Substantia nigra (tissue), 51 donors: ENCODE measurements at places on chromosomes 7 and 10.

DNA sequence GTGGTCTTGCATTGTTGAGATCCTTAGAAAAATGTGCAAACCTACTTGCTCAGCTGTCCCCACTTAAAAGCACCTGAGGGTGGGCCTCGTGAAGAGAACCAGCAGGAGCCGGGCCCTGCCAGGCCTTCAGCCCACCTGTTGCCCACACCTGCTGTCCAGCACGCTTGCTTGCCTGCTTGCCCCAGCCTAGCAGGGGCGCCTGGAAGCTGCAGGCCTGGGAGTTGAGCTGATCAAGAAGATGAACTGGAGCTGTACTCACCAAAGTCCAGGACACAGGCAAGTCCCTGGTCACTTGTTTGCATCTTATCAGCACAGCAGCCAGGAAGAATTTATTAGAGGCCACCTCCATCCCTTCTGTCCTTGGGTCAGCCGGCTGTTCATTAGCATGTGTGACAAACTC, 23.2 kb downstream of the CYP26A1 start:
- no peak for DNase-seq

- DNase-seq: no peak
Observed at GRCh38 chr7:130970196-130970595, 236.2 kb upstream of the KLF14 start.

- no peak for DNase-seq
Observed at GRCh38 chr10:6753644-6754043, 173.6 kb upstream of the PRKCQ start.

GRCh38 chr10:50577681-50578350, 45.9 kb downstream of the SGMS1 start:
- no peak for DNase-seq

DNA sequence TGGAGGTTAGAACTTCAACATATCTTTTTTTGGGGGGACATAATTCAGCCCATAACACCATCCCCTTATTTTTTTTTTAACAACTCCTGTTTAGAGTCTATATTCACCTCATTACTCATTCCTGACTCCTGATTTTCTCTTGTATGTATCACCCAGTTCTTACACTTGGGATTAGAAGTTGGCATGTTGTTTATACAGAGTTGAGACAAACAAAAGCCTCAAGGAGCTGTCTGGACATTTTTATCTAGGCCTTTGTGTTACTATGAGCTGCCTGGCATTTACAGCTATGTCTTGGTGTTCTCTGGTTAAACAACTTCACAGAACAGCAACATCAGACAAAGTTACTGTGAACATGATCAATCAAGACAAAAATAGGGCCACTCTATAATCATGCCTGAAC, 517.5 kb downstream of the KIF20B start:
- DNase-seq: no peak

DNA sequence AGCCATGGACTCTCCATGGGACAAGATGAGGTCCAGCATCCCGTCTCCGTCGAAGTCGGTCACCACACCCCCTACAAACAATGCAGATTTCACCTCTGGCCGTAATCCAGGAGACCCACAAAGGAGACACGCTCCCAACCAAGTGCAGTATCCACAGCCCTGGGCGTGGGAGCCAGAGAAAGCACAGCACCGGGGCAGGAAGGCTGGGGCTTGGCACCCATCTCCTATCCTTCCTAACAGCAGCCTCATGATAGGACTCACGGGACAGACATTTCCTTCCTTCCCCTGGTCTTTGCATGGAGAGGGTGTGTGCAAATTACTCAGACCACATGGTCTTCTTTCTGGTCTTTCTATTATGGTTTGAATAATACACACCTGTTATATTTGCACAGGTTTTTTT, 46.3 kb downstream of the GOLGA7B start:
- no peak for DNase-seq

GRCh38 chr7:105241198-105241597, 147.5 kb downstream of the SRPK2 start:
- DNase-seq: no peak
